EH (cell line): ENCODE measurements at places on chromosomes 7 and 10.
A peak's percentile ranks its signal among the peaks of the same experiment; 100 is the strongest.

DNA sequence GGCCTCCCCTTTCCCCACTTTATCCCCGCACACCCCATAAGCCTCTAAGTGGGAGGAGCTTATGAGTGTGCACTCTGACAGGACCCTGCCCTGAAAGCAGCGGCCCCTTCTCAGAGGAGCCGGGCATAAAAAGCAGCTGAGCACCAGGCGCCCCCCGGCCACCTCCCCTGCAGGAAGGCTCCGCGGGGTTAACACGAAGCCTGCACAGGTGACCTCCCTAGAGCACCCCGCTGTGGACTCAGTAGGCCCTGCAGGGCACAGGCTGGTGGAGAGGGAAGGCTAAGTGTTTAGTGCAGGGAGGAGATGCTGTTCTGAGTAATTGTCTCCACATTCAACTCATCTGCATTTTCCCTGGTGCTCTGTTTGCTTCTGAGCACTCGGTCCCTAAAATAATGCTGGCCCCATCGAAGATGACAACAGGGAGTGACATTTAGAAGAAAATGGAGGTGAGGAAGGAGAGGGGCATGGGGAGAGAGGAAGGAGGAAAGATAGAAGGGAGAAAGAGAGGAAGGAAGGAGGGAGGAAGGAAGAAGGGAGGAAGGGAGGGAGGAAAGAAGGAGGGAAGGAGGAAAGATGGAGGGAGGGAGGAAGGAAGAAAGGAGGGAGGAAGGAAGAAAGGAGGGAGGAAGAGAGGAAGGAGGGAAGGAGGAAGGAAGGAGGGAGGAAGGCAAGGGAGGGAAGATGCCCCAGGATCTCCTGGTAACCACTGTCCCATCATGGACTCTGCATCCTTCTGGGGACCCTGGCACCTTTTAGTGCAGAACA is 25.4 kb upstream of the CNPY1 start:
- DNase-seq: no peak

DNA sequence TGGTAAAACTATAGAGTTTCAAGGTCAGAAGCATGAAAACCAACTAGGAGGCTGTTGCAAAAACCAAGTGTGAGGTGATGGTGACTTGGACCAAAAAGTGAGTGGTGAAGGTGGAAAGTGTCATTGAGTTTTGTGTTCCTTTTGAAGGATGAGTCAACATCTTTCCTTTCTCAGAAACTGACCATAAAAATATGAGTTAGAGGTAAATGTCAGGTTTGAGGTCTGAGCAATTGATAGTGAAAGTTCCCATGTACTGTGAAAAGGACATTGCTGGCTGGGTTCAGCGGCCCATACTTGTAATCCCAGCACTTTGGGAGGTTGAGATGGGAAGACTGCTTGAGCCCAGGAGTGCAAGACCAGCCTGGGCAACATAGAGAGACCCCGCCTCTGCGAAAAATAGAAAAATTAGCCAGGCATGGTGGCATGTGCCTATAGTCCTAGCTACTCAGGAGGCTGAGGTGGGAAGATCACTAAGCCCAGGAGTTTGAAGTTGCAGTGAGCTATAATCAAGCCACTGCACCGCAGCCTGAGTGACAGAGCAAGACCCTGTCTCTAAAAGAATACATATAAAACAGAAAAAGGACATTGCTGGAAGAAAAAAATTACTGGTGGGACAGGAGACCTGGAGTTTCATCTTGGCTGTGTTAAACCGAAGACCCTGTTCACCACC is 89.3 kb upstream of the ARID5B start:
- DNase-seq: no peak

- no peak for DNase-seq
Measured at GRCh38 chr7:47292832-47293309, 289.0 kb downstream of the TNS3 start.

DNA sequence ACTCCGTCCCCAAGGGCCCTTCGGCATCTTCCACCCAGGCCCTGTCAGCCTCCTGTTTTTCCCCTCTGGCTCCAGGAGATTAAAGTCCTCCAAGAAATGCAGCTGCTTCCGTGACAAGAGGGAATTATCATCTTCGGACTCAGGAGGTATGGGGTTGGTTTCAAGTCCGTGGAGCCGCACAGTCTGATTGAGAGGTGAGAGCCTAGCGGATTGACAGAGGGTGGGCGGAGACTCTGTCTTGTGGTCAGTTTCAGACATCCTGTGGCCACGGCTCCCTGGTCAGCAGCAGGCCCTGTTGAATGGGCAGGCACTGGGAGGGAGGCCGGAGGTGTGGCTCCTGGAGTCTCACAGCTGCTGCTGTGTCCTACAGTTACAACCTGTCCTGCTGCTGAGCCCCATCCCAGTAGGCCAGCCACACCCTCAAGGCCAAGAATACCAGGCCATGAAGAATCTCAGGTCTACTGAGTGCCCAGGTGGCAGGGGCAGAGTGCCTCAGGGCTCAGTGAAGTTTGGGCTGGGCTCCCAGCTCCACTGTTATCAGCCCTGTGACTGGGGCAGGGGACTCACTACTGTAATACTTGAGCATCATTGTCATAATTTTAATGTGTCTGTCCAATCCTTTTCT is 49.3 kb upstream of the ZNF716 start:
- DNase-seq: no peak

- DNase-seq: no peak
Measured at GRCh38 chr10:43287056-43288007, 20.5 kb upstream of the RASGEF1A start.

DNA sequence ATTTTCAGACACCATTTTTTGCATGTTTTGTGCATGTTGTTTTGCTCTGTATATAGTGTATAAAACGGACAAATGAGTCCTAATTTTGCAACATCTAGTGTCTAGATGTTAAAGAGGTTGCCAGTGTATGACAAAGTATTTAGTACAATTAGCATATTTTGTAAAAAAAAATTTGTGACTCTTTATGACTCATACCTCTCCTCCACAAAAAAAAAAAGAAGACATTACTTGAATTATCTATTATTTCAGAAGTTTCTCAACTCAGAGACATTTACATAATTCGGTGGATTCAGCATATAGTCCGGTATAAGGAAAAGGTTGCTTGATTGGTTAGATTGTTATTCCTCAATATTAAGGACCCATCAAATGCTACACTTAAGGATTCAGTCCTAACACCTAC is 26.0 kb downstream of the NUP42 start:
- DNase-seq: no peak

- no peak for DNase-seq
Measured at GRCh38 chr10:114635101-114635500, 23.0 kb downstream of the ABLIM1 start.

DNA sequence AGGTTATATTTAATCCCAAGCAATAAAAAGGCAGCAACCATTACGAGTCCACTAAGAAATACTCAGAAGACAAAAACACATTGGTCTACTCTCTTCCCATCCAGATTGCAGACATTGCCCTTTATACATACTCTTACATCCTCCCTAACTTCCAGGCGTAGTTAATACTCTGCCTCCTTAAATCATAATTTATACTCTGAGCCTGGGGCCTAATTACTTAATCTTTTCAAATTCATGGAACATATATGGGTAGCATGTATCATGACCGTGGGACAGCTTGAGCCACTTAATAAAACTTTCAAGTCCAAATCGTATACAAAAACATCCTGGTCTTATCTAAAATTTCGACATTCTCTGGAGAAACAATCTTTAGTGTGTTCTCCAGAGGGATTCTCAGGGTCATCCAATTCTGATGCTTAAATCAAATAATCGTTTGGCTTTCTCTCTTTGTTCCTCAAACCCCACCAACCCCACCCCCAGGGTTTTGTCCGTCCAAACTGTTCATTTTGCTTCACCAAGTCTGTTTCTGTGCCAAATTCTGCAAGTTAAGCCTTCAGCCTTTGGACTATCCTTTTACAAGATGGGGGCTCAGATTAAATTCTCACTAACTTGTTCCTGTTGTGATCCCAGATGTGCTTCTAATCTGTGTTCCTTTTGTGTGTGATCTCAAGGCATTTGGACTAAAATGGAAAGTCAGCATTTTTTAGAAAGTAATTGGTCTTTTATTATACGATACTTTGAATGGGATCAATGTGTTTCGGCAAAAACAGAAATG is 86.4 kb downstream of the ADAM12 start:
- DNase-seq: no peak

DNA sequence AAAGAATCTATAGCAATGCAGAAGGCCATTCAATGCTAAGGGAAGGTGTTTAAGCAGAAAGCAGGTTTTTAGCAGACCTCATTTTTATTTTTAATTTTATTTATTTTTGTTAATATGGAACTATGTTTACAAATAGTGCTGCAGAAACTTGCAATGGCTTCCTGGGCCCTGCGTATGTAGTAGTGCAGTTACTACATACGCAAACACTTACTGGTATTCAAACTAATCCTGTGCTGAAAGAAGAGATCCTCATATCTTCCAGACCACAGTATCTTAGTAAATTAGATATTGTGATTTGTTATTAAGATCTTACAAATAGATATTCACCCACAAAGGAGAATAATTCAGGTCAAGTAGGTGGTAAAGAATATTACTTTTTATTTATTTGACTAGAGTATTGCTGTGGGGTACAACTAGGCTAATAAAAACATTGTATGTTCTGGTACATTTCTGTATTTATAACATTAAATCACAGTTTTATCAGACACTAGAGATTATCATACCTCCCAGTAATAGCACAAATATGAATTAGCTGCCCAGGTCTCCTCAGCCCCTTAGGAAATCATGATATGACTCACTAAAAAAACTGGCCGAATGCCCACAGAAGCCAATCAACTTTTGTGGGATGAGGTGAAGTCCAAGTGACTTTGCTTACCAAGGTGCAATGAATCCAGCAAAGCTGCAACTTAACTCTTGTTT is 57.6 kb downstream of the RNLS start:
- peak; percentile 68 for DNase-seq

GRCh38 chr7:108234971-108235450 is 104.8 kb upstream of the LAMB4 start:
- DNase-seq: peak; percentile 47

DNA sequence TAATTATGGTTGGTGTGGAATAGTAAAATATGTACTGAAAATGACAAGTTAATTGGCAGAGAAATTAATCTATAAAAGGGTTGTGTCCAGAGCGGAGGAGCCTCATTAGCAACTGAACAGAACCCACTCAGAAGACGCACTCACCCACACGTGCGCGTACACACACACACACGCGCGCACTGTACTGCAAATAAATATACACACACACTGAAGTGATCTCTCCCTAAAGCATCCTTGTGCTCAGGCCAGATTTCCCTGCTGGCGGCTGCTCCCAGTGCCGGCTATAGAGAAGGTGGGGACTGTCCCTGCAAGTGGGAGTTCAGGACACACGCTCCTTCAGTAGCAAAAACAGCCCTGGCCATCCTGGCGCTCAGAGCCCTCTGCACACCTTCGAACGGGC is 85.2 kb downstream of the CHST15 start:
- no peak for DNase-seq

DNA sequence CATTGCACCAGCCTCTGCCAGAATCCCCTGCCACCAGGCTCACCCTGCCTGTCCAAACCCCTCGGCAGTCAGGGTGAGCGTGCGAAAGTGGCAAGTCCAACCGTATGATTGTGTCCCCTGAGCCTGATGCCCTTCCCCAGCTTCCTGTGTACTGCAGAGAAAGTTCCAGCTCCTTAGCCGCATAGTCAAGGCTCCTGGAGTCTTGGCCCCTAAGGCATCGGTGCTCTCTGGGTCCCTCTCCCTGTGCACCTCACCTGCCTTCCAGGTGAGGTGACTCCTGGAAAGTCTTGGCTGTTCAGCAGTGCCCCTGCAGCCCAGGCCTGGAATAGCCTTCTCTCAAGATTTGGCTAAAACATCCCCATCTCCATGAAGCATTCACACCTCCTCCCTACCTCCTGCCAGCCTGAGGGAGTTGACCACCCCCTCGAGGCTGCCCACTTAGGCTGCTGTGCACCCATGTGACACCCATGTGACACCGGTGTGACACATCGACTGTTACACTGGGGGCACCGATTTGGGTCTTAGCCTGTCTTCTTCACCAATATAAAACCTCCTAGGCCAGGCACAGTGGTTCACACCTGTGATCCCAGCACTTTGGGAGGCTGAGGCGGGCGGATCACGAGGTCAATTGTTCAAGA is 56.1 kb upstream of the ELN start:
- no peak for DNase-seq

- no peak for DNase-seq
Measured at GRCh38 chr10:115968236-115968635, 304.8 kb downstream of the GFRA1 start.

DNA sequence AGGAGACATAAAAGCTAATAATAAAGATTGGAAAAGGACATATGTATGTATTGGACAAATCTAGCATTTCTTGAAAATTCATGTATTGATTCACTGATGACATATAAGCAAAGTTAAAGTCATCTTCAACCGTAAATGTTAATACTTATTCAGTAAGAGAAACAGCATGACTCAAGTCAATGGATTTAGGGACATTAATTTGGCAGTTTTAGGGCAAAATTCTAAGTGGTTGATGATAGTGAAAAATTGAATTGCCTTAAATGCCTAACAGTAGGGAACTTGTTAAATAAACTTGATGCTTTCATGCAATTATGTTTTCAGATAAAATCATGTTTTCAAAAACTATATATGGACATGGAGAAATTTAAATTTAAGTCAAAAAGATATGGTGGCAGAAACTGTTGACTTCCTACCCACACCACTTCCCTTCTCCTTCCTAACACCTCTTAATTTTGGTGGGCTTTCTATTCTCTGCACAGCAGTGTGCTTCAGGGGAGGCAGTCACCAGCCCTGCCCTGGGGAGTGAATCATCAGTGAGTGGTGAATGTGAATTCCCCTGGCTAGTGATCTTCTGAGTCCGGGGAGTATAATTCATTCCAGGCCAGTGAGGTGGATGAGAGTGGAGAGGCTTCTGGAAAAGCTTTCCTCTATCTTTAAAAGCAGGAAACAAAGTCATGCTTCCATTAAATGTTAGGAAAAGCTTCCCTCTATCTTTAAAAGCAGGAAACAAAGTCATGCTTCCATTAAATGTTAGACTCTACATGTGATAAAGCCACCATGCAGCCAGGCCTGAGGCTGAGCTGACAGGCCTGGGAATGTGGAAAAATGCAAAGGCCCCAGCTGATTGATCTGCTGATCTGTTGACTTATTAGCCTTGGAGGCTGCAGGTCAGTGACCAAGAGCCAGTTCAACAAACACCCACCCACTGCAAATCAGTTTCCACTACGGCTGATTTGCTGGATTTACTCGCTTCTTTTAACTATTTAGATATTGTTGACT is 25.2 kb upstream of the ITGB1 start:
- DNase-seq: peak; percentile 97

DNA sequence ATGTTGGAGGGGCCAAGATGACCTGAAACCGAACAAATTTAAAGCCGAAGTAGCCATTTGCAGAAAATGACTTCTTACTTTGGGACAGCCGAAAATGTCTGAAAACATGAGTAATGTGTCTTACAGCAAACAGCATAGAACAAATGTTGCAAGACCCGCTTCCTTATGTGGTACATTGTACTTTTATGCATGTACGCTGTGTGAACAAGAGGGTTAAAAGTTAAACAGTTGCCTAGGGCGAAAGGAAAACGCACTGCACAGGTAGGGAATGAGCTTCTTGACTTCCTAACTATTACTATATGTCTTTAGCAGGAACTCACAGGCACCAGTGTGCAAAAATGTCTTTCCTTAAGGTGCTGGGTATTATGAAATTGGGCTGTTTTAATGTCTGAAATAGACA is 303.5 kb upstream of the MGMT start:
- DNase-seq: no peak
